GF-D8 (cell line): ENCODE measurements at places on chromosomes 6 and 20.

- DNase-seq = no peak
These were observed 15.2 kb downstream of the CDH22 start for GRCh38 chr20:46293084-46293483.

GRCh38 chr6:32252331-32253009 is 28.6 kb upstream of the NOTCH4 start:
- no peak for DNase-seq

DNA sequence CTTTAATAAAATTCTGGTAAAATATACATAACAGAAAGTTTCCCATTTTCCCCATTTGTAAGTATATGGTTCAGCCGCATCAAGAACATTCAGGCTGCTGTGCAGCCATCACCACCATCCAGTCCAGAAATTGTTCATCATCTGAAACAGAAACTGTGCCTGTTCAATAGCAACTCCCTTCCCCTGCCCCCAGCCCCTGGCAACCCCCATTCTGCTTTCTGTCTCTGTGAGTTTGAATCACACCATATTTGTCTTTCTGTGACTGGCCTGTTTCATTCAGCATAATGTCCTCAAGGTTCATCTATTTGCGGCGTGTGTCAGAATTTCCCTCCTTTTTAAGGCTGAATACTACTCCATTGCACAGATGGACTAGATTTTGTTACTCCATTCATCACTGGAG is 19.1 kb downstream of the VSTM2L start:
- no peak for DNase-seq

- DNase-seq = no peak
These were observed 202.8 kb downstream of the CD83 start for GRCh38 chr6:14320332-14320731.

DNA sequence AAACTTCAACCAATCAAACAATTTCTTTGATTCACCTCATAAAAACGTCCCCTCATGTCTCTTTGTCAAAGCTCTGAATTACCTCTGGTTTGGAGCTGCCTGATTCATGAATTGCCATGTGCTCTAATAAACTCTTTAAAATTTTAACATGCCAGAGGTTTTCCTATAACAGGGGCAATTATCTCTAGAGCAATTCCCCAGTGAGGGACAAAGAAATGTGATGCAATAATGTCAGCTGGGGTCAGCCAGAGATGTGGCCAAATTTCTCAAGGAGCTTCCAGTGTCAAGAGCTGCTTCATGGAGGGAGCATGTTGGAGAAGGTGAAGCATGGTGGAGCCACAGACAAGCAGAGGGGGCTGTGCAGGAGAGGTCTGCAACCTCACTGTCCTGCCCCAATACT is 38.7 kb upstream of the RFPL4B start:
- no peak for DNase-seq

DNA sequence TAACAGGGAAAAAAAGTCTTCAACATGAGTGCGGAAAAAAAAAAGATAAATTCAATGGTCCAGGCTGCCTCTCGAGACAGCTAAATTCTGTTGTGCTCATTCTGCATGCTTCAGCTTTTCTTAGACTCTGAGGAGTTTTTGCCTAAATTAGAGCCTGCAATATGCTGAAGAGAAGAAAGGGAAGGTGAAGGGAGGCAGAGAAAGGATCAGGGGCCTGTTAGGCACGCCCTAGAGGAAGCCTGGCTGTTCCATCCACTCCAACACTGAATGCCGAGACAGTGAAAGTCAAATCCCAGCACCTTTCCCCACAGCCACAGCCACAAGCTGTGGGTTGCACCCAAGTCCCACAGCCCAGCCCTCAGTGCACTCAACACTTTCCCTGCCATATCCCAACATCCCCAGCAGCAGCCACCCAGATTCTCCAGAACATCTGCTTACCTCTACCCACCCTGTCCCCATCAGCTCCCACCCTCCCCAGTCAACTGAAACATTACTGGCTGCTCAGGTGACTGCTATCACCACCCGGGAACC is 37.3 kb downstream of the PREX1 start:
- no peak for DNase-seq

- no peak for DNase-seq
These were observed 19.1 kb upstream of the ZSCAN23 start for GRCh38 chr6:28462401-28462800.
